ENCODE measurements at places on chromosomes 3 and 15.
A peak's percentile ranks its signal among the peaks of the same experiment; 100 is the strongest.

DNA sequence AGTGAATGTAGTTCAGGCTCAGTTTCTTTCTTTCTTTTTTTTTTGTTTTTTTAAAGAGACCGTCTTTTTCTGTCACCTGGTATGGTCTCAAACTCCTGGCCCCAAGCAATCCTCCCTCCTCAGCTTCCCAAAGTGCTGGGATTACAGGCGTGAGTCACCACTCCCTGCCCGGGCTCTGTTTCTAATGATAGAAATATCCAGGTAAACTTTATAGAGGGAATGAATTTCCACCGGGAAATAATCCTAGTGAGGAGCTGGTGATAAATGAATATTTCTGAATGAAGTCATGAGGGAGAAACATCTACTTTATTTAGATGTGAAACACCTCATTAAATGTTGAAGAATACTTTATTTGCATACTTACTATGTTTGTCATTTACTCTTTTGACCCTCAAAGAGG, 7.2 kb downstream of the RNF13 start:
- no peak for DNase-seq

DNA sequence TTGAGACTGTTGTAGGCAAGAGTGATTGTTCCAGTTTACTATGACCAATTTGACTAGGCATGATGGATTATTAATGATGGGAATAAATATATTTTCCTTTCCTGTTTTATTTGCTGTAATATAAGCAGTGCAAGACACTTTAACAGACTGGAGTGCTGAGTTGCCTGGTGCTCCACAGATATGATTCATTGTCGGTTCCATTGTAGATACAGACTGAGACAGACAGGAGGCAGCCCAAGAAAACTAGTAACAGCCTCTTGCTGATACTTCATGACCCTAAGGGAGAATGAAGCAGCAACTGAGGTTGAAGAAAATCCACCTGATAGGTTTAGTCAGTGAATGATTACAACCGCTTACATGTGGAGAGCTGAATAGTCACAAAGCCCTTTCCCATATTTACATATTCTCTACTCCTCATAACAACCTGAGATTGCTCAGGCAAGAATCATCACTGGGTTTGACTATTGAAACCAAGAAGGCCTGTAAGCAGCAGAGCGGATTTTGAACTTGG, 235.1 kb upstream of the TPRG1 start:
- no peak for DNase-seq

- DNase-seq = no peak
Measured at GRCh38 chr15:82231842-82232241, 30.7 kb downstream of the EFL1 start.

- DNase-seq = peak; percentile 31
Measured at GRCh38 chr15:80234883-80235282, 17.1 kb downstream of the CTXND1 start.

GRCh38 chr3:106294121-106294520, 425.3 kb upstream of the CBLB start:
- DNase-seq = no peak

DNA sequence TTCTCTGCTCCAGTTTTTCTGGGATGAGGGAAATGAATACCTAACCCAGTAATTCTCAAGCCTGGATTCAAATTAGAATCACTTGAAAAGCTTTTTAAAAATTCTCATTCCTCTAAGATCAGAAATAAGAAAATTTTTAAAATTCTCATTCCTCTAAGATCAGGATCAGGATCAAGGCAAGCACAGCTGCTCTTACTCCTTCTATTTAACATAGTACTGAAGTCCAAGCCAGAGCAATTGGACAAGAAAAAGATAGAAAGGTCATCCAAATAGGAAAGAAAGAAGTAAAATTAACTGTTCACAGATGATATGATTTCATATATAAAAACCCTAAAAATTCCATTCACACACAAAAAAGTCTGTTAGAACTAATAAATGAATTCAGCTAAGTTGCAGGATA, 24.2 kb upstream of the CLRN1 start:
- DNase-seq = no peak

GRCh38 chr3:114104414-114104813, 47.9 kb downstream of the QTRT2 start:
- no peak for DNase-seq

- DNase-seq = no peak
Measured at GRCh38 chr3:126350502-126351085, 6.6 kb downstream of the KLF15 start.

- DNase-seq = no peak
Measured at GRCh38 chr15:80403712-80404056, 498 bp upstream of the ARNT2 start.

GRCh38 chr3:184942735-184943134, 130.8 kb downstream of the VPS8 start:
- DNase-seq = no peak

DNA sequence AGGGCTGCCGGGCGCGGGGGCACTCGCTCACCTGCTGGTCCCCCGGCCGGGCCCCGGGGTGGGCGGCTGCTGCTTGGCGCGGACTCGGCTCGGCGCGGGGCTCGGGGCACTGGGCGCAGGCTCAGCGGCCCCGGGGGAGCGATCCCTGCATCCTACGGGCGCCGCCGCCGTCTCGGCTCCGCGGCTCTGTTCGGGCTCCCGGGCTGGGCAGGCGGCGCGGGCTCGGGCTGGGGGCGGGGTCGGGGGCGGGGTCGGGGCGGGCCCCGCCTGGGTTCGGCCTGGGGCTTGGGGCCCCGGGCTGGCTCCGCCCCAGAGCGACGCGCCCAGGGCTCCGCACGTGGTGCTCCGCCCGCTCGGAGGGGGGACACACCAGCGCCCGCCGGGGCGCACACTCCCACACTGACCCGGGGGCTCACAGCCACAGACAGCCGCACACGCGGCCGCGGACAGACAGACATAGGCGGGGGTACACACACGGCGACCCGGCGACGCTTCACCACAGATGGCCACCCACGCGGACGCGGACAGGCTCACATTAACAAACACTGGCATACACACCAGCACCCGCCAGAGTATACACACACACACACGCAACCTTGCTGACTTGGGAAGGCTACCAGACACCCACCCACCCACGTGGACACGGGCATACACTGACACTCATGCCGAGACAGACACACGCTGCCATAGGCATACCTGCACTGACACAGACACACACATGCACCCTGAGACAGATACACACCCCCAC, at the start of gene SCN5A:
SCN5A (minus strand) TSS at position 188 of the 748 bp plus-strand sequence. CDS start 16,380 bp downstream, outside the sequence.
- peak; percentile 26 for DNase-seq

- no peak for DNase-seq
Measured at GRCh38 chr3:58021072-58021959, 13.1 kb downstream of the FLNB start.

DNA sequence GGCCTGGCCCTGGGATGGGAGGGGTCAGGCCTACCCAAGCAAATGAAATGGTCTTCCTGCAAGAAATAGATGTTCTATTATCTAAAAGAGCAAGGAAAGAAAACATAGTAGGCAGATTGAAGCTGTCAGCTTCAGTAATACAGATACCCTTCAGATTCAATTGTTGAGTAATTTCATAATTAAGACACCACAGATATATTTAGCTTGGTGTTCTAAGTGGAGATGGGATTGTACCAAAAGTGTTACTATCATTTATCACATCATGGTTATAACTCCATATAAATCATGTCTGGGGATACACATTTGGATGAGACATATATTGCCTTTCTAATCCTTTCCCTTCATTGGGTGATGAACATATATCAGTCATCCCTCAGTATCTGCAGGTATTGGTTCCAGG, 41.9 kb upstream of the FAH start:
- no peak for DNase-seq

- DNase-seq = no peak
Measured at GRCh38 chr3:118597184-118597583, 437.5 kb downstream of the IGSF11 start.

Measured in T-helper 1 cell (primary cell).